B cell (primary cell): ENCODE measurements at places on chromosomes 1 and 21. TPM values are rescaled to one million over a fixed set of nuclear protein-coding genes. Genes with fewer than 3 reads are reported as not detected.
A peak's percentile ranks its signal among the peaks of the same experiment; 100 is the strongest.

IGFN1 gene
- total RNA-seq: not detected in 2 replicates

CDCA8 gene
- total RNA-seq: 1.3 and 1.5 TPM in 2 replicates

XCL1 gene
- 0.29 TPM in 1 of 2 replicates, not detected in the other for total RNA-seq

RGS16 gene
- total RNA-seq: 3.1 and 3.3 TPM in 2 replicates

DNA sequence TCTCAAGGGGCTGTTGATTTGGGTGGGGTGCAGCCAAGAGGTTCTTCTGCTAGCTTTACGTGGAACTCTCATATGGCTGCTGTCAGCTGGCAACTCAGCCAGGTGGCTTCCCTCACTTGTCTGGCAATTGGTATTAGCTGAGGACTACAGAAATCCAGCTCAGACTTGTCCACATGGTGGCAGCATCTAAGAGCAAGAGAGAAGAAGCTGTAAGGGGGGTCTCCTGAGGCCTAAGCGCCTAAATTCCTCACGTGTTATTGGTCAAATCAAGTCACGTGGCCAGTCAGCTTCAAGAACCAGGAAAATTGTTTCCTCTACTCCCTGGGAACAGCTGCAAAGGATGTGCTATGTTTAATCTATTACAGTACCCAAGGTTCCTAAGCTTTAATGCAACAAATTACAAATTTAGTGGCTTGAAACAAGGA, 4.2 kb upstream of the DYRK3 start:
- peak; percentile 69 for DNase-seq

SMIM1 gene
- total RNA-seq: 8.4 and 9.0 TPM in 2 replicates

TDRD5 gene
- total RNA-seq: not detected in 2 replicates

FGR gene
- total RNA-seq: 56.6 and 57.0 TPM in 2 replicates

GRCh38 chr1:78032996-78033796, 12.6 kb upstream of the GIPC2 start:
- DNase-seq: no peak

DNA sequence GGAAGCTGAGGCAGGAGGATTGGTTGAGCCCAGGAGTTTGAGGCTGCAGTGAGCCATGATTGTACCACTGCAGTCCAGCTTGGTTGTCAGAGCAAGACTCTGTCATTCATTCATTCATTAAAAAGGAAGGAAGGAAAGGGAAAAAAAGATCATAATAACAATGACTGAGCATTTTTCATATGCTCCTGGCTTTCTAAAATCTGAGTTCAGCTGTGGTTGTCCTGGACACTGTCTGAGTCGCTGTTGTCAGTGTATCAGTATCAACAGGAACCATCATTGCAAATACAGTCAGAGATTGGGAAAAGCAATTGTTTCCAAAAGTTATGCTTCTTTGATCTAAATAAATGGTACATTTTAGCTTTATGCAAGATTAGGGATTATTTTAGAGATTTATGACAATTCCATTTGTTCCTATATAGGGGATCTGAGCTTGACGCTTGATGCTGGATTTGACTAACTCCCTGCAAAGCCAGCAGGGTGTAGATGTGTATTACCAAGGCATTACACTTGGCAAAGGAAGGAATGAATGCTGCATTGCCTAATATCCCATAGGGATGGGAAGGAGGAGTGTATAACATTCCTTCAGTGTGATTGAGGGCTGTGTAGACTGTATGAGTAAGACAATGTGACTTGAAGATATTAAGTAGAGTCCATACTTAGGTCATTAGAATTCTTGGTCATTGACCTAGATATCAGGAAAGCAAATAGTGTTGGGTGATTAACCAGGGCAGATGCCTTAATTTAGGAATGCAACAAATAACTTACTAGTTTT, 100.2 kb downstream of the DISP1 start:
- no peak for DNase-seq

GRCh38 chr21:18275781-18276180, 31.1 kb downstream of the CHODL start:
- DNase-seq: no peak

DNA sequence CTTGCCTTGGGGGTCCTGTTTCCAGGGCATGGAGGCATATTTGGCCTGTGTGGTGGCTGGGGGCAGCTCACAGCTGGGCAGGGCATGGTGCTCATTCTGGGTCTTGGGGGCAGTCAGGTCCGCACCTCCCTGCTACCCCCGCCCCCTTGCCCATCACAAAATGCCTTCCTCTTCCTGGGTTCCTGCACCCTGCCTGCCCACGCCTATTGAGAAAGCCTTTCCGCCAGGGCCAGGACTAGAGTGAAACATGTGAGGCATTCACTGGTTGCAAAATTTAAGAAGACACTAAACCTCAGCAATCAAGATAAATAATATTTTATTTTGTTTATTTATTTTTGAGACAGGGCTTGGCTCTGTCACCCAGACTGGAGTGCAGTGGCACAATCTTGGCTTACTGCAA, 19.7 kb downstream of the PTAFR start:
- DNase-seq: no peak

DNA sequence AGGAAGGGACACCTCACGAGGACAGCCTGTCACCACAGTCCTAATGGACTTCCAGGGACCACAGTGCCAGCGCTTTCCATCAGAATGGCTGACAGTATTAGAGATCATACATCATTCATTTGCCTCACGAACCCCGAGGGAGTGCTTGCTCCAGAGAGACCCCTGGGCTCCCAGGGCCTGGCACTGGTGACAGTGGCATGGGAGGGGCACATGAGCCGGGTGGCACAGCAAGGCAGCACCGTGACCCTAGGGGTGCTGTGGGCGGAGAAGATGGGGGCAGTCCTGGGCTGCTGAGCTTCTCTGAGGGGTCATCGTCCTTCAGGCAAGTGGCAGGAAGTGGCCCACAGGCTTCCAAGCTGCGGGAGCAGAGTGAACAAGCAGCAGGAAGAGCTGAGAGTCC, 16.4 kb upstream of the TSPEAR start:
- no peak for DNase-seq

GRCh38 chr21:25283720-25284119, 323.6 kb downstream of the MRPL39 start:
- DNase-seq: peak; percentile 27

GRCh38 chr1:50419907-50420677, 3.2 kb downstream of the DMRTA2 start:
- peak; percentile 32 for DNase-seq

DNA sequence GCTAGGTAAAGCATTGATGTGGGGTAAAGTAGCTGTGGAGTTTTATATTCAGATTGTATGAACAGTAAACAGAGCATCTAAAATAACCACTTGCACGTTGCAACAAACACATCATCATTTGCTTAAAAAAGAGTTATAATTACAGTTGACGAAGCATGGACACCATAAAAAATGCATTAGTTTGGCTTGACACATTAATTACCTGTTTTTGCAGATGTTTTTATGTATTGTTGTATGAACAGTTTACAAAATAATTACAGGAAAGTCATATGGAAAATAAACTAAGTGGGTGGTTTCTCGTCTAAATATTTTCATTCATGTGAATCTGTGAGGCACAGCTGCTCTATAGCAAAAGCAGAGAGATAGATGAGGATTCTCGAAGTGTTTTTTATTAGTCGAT, 108.3 kb downstream of the RPS6KC1 start:
- no peak for DNase-seq

- DNase-seq: peak; percentile 67
Observed at GRCh38 chr21:44845418-44846223, 27.8 kb upstream of the SUMO3 start.

TNNT2 gene
- not detected in 2 replicates for total RNA-seq
